ENCODE measurements at places on chromosomes 11 and 22. TPM values are rescaled to one million over a fixed set of nuclear protein-coding genes. Genes with fewer than 3 reads are reported as not detected.

GRM5 gene
- total RNA-seq, result 0.15 TPM

ASCL2 gene
- not detected for total RNA-seq

GRCh38 chr11:9802291-9802861 is 138.5 kb downstream of the SWAP70 start:
- DNase-seq, result peak; percentile 82

CHRDL2 gene
- total RNA-seq, result not detected

DNA sequence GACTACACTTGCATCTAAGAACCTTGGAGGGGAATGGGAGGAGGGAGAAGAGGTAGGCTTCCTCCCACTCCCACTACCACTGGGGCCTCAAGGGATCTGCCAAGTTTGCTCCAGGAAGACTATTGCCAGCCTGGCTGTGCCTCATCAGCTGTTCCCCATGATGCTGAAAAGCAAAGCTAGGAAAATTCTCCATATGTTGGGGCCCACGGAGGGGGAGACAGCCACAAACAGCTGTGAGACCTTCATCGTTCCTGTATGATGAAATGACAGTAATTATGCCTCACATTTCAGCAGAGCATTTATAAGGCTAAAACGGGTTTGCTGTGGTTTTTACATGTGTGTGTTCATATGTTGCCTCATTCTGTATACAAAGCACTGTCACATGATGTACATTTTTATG is 6.7 kb downstream of the DSCAML1 start:
- DNase-seq, result no peak

DNA sequence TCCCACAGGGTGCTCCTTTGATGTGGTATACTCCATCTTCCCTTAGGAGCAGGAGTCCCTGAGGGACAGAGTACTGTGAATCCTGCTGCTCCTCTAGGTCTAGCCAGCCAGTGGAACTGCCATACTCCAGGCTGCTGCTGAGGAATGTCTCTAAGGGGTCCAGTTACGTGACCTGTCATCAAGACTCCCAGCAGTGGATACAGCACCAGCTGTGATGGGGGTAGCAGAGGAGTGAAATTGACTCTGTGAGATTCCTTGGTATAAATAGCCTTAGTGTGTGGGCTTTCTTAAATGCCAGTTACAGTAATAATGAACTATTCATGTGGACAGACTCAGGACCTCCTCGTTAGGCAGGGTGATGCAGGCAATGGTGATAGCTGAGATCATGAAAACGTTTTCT is 140.4 kb upstream of the LUZP2 start:
- no peak for DNase-seq

DNA sequence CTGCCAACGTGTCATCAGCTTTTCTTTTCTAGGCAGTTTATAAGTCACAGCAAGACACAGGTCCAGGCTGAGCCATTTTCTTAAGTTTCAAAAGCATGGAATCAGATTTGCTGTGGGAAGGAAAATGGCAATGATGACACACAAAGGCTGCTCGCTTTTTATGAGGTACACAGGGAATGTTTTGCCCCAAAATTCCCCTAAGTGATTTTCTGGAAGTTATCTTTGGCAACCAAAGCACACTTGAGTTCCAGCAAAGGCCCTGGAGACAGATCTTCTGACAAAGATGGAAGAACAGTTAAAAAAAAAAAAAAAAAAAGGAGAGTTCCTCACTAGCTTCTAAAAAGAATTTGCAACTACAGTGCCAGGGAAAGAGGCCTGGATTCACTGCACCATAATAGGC is 260.8 kb downstream of the LARGE1 start:
- DNase-seq, result no peak

TSGA10IP gene
- total RNA-seq, result not detected

GNG3 gene
- total RNA-seq, result not detected

DNA sequence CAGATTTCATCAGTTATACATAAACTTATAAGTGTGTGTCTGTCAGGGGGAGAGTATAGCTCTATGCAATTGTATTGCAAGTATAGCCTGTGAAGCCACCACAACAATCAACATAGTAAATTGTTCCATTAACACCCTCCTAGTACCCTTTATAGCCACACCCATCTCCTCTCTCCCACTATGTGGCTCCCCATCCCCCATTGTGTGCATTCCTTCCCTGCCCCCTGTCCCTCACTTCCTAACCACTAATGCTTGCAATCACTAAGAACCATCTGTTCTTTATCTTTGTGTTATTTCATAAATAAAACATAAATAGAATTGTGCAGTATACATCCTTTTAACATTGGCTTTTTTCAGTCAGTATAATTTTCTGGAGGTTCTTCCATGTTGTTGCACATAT is 83.1 kb upstream of the SLC5A12 start:
- no peak for DNase-seq

DNA sequence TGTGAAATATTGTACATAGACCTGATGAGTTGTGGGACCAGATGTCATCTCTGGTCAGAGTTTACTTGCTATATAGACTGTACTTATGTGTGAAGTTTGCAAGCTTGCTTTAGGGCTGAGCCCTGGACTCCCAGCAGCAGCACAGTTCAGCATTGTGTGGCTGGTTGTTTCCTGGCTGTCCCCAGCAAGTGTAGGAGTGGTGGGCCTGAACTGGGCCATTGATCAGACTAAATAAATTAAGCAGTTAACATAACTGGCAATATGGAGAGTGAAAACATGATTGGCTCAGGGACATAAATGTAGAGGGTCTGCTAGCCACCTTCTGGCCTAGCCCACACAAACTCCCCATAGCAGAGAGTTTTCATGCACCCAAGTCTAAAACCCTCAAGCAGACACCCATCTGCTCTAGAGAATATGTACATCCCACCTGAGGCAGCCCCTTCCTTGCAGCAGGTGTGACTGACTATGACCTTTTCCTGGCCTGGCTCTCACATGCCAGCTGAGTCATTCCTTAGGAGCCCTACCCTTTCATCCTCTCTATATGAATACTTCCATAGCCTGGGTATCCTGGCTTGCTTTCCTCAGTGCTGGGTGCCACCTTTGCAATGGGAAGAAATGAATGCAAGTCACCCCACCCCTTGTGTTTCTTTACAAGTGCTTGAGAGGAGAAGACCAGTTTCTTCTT is 12.3 kb downstream of the PIK3IP1 start:
- peak; percentile 10 for DNase-seq

DNA sequence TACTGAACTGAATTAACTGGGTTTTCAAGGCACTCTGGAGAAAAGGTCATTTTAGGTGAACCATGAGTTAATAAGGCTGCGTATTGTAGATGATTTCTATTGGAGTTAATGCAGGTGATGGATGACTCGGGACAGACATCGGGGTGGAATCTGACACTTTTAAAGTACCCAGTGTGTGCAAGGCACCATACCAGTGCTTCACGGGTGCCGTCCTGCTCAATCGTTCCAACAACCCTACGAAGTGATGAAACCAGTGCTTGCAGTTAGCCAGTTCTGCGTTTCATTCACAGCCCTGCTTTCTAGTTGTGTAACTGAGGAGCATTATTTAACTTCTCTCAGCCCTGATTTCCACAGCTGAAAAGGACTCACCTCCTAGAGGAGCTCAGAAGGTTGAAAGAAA is 216.5 kb downstream of the BARX2 start:
- DNase-seq, result no peak

GRCh38 chr11:93082900-93083299 is 113.4 kb downstream of the MTNR1B start:
- no peak for DNase-seq

- DNase-seq, result peak; percentile 70
Observed at GRCh38 chr22:37186228-37186996, 1.6 kb downstream of the C1QTNF6 start.

DNA sequence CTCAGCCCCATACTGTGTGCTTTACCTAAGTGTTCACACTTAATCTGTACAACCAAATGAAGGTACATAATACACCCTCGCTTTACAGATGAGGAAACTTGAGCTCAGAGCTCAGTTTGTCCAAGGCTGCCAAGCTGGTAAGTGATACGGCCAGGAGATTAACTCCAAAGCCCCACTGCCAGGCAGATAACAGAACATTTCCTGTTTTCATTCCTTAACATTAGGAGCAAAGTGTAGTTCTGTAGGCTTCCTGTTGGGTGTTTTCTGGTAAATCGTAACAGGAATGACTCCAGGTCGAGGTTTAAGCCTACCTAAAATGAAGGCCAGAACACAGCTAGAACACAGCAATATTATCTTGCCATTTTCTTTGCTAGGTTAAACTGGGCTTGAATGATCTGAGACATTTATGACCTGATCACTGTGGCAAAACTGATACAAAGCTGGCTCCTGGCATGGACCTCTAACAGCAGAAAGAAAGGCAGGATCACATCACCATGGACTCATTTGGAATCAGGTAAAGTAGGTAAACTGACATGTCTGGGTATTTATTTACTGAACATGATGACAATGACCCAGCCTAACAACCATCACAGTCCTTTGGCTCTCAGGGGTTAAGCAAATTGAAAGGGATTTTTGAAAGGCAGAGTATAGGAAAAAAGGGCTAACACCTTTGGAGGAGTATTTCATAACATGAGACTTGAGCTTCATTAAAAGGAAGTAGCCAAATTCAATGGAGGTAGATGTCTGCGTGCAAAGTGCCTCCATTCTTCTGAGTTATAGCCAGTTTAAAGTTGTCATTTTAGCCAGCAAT is 3.9 kb upstream of the NUP50 start:
- peak; percentile 42 for DNase-seq

DNA sequence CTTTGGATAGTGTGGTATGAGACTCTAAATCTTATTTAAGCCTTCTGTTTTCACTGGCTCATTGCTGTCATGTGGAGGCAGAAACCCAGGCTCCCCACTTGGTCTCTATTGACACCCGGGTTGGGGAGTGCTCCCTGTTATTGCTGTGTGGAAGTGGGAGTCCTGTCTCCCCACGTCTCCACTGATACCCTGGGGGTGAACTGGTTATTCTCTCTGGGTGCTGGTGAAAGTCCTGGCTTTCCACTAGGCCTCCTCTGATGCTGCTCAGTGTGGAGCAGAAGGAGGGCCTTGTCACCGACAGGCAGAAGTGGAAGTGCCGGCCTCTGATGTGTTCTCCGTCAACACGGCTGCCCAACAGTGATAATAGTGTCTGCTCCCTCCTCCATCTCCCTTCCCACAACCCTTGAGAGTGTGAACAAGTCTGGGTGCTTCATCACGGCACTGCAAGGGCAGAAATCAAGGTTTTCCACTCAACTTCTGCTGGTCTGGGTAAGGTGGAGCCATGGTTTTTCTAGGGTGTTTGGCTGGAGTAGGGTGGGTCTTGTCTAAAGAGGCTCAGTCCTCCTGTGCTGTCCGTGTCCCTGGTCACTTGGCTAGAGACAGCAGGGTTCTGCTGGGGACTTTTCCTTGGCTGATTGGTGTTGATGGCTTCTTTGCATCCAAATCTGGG is 240.7 kb upstream of the B3GAT1 start:
- DNase-seq, result no peak

- DNase-seq, result no peak
Observed at GRCh38 chr11:75236062-75236461, 4.5 kb upstream of the TPBGL start.

DNA sequence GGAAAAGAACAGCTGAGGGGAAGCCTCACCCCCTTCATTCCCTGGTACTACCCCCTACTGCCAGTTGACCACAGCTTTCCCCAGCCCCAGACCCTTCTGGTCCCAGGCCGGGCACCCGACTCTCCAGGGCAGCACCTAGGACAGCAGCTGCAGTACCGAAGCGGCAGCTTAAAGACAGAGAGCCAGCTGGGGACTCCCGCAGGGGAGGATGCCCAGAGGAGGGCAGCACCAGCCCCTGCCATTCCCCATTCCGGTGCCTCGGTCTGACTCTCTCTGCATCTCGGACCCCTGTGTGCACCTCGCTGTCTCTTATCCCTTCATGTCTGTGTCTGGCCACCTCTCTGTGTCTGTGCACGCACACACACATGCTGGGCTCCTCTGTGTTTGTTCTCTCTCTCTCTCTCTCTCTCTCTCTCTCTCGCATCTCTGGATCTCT is 9.4 kb downstream of the IGSF9B start:
- peak; percentile 7 for DNase-seq

- DNase-seq, result no peak
Observed at GRCh38 chr22:28768701-28769393, 3.6 kb upstream of the CCDC117 start.

DNA sequence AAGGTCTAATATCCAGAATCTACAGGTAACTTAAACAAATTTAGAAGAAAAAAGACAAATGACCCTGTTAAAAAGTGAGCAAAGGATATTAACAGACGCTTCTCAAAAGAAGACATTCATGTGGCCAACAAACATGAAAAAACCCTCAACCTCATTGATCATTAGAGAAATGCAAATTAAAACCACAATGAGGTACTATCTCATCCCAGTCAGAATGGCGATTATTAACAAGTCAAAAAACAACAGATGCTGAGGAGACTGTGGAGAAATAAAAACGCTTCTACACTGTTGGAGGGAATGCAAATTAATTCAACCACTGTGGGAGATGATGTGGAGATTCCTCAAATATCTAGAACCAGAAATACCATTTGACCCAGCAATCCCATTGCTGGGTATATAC is 67.2 kb downstream of the SLC17A6 start:
- no peak for DNase-seq

GRCh38 chr11:12900496-12900895 is 108.6 kb upstream of the RASSF10 start:
- DNase-seq, result peak; percentile 96

DNA sequence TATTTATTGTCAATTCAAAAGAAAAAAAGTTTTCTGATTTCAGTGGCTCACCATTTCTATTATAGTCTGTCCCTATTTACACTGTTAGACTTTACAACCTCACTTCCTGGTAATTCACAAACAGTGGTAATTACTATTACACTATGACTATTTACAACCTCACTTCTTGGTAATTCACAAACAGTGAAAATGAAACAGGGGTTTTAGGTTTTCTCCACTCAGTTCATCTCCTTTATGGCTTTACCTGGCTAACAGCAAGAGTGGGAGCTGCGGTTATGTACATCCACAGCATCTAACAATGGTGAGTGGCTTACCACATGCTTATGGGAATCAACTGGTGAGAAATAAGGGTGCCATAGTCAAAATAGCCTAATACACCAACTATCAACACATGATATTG is 166.4 kb downstream of the CASP12 start:
- no peak for DNase-seq

DNA sequence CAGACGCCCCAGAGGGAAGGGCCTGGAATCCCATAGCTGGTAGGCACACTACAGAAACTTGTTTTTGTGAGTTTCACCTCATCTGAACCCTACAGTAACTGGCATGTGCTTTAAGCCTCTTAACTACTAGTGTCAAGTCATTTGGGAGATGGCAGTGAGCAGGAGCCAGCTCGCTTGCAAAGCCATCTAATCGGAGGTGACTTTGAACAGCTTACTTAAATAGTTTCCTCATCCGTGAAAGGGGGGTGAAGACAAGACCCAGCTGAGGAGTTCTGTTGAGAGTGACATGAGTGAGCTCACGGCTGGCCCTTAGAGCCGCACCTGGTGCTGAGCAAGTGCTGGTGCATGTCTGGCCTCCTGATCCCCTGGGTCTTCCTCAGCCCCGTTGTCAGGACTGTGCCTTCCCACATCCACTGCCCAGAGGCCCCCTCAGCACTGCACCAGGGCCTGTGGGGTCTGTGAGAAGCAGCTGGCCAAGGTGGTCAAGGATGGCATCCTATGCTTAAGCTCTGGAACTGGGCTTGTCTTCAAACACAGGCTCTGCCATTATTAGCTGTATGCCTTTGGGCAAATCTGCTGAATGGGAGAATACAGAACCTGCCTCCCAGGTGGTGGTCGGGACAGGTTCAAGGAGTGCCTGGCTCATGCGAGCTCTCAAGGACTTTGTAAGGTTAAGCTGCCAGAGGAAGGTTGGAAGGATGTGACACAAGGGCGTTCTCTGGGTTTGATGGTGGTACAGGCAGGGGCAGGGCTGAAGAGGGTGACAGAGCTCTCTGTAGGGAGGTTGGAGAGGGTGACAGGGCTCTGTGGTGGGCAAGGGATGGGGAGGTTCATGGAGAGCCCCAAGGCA is 27.3 kb downstream of the INCENP start:
- no peak for DNase-seq
